ENCODE measurements at places on chromosomes 6 and 20. TPM values are rescaled to one million over a fixed set of nuclear protein-coding genes. Genes with fewer than 3 reads are reported as not detected.

Gene MROH8
- total RNA-seq, result 2.1 TPM

Gene TRIM15
- total RNA-seq, result not detected

DNA sequence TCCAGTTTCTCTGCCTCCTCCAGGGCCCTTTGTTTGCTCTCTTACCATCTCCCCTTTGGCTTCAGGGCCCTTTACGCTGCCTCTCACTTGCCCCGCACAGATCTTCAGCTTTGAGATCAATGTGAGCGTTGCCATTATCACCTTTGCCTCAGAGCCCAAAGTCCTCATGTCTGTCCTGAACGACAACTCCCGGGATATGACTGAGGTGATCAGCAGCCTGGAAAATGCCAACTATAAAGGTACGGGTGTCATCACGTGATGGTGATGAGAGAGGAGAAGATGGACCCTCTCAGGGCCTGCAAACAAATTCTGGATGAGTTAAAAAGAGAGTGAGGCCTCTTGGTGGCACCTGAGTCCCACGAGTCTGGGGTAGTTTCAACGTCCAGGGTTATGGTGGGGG is 8.3 kb downstream of the C2 start:
- no peak overlapping the region for H3K27ac ChIP-seq
- no peak for DNase-seq
- no peak overlapping the region for H3K4me3 ChIP-seq
- H3K36me3 ChIP-seq, result no peaks in the 10 kb centered on the region
- H3K4me1 ChIP-seq, result peaks cover 9% of the 10 kb centered on the region

DNA sequence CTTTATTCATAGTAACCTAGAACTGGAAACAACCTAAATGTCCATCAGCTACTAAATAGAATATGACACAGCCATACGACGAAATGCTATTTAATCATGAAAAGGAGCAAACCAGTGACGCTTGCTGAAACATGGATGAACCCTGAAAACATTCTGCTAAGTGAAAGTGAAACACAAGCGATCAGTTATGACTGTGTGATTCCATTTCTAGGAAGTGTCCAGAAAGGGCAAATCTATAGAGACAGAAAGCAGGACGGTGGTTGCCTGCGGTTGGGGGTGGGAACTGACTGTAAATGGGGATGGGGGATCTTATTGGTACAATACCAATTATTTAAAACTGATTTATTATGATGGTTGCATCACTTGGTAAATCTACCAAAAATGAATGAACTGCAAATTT is 126.8 kb downstream of the IPCEF1 start:
- peaks cover 5% of the 10 kb centered on the region for H3K4me1 ChIP-seq
- peaks cover 5% of the 10 kb centered on the region for H3K27me3 ChIP-seq
- no peak overlapping the region for H3K27ac ChIP-seq

- H3K4me3 ChIP-seq, result no peak overlapping the region
- H3K36me3 ChIP-seq, result no peaks in the 10 kb centered on the region
- peaks cover 14% of the 10 kb centered on the region for H3K4me1 ChIP-seq
Observed at GRCh38 chr20:1287787-1288569, 21.9 kb downstream of the SNPH start.

- peak overlapping the region; percentile 80 for H3K27ac ChIP-seq
- H3K36me3 ChIP-seq, result no peaks in the 10 kb centered on the region
- peaks cover 30% of the 10 kb centered on the region for H3K4me1 ChIP-seq
- H3K27me3 ChIP-seq, result peaks cover 3% of the 10 kb centered on the region
- no peak overlapping the region for H3K4me3 ChIP-seq
Observed at GRCh38 chr6:131400054-131400778, 172.8 kb upstream of the ARG1 start.

Gene SLC22A16
- total RNA-seq, result not detected

Gene PRDM1
- 8.4 TPM for total RNA-seq

DNA sequence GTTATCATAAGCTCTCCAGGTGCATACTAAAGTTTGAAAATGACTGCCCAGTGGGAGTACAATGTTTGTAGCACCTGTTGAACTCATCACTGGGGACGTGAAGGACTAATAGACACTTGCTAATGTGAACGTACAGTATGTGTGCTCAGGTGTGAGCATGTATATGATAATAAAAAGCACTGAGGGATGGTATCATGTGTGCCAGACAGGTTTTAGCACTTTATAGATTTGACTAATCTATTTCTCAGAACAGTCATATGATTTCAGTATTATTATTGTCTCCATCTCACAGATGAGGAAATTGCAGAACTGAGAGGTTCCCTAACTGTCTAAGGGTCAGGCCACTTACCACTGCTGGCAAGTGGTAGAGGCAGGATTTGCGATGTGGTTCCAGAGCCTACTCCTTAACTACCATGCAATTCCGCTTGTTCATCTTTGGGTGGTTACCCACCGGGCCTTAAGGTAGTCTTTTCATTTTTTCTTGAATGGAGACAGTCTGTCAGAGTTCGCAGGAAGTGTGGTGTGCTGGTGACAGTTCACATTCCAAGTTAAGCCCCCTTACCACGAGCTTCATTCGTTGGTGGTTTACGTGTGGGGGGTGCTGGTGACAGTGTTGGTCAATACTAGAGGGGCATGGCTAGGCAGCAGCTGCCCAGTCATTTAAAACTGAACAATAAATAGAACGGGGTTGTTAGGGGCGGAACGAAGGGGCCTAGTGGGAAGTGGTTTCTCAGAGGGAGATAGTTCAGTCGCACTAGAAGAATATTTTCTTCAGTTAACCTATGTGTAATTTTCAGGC is 46.8 kb downstream of the RREB1 start:
- no peaks in the 10 kb centered on the region for H3K27me3 ChIP-seq
- peaks cover 4% of the 10 kb centered on the region for H3K36me3 ChIP-seq
- peaks cover 95% of the 10 kb centered on the region for H3K4me1 ChIP-seq
- H3K27ac ChIP-seq, result peak overlapping the region; percentile 60
- DNase-seq, result no peak
- H3K4me3 ChIP-seq, result no peak overlapping the region

- peaks cover 12% of the 10 kb centered on the region for H3K36me3 ChIP-seq
- H3K4me3 ChIP-seq, result no peak overlapping the region
- no peak overlapping the region for H3K27ac ChIP-seq
- peaks cover 6% of the 10 kb centered on the region for H3K27me3 ChIP-seq
Observed at GRCh38 chr20:56796345-56796744, 167.2 kb downstream of the TFAP2C start.

Gene NR2E1
- total RNA-seq, result not detected

- DNase-seq, result no peak
- H3K27me3 ChIP-seq, result peaks cover 17% of the 10 kb centered on the region
- H3K4me1 ChIP-seq, result no peaks in the 10 kb centered on the region
- no peaks in the 10 kb centered on the region for H3K36me3 ChIP-seq
- no peak overlapping the region for H3K27ac ChIP-seq
Observed at GRCh38 chr20:2332711-2333110, 36.9 kb downstream of the TGM3 start.

DNA sequence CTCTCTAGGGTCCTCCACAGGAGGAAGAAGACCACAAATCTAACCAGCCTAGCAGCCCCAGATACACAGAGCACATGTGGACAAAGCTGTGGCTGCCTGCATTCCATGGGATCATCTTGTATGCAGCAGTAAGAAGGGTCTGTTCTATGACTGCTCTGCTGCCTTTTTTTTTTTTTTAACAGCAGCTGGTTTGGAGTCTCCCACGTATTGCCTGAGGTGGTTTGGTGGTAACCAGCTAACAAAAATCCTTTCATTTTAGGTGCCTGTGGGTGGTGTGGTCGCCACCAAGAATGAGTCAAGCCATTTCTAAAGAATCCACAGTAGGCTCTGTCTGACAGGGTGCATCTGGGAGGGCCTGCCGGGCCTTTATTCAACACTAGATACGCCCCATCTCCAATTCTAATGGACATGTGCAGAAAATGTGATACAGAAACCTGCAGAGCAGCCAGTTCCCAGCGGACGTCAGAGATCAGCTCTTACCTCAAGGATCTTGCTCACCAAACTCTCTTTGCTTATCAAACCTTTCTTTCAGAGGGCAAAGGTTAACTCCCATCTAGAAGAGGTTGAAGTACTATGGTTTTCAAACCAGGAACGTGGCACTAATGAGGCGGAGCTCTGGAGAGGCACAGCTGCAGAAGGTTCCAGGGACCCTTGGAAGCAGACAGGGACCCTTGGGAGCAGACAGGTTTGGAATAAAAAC is 32.0 kb downstream of the GNAS-AS1 start:
- H3K36me3 ChIP-seq, result peaks cover 21% of the 10 kb centered on the region
- H3K27me3 ChIP-seq, result peaks cover 18% of the 10 kb centered on the region
- H3K27ac ChIP-seq, result peak overlapping the region; percentile 67
- H3K4me1 ChIP-seq, result peaks cover 16% of the 10 kb centered on the region

GRCh38 chr6:100657678-100658330 is 193.1 kb upstream of the SIM1 start:
- peak; percentile 31 for DNase-seq
- H3K27me3 ChIP-seq, result no peaks in the 10 kb centered on the region
- peaks cover 4% of the 10 kb centered on the region for H3K36me3 ChIP-seq
- H3K4me1 ChIP-seq, result peaks cover 3% of the 10 kb centered on the region

- peaks cover 4% of the 10 kb centered on the region for H3K36me3 ChIP-seq
- H3K4me1 ChIP-seq, result peaks cover 85% of the 10 kb centered on the region
- DNase-seq, result no peak
- H3K27me3 ChIP-seq, result no peaks in the 10 kb centered on the region
- peak overlapping the region; percentile 86 for H3K4me3 ChIP-seq
- peak overlapping the region; percentile 66 for H3K27ac ChIP-seq
Observed at GRCh38 chr20:41047975-41048305, 19.3 kb downstream of the TOP1 start.

Gene SUMO4
- 0.42 TPM for total RNA-seq

- H3K36me3 ChIP-seq, result 0 out of 2 replicates have a peak, but pooled peaks cover 7% of the 10 kb centered on the region
- no peak for DNase-seq
- H3K4me1 ChIP-seq, result peaks cover 17% of the 10 kb centered on the region
- no peak overlapping the region for H3K4me3 ChIP-seq
- peak overlapping the region; percentile 19 for H3K27ac ChIP-seq
Observed at GRCh38 chr6:139161817-139162284, 27.0 kb downstream of the HECA start.

- peaks cover 2% of the 10 kb centered on the region for H3K27me3 ChIP-seq
- no peaks in the 10 kb centered on the region for H3K4me1 ChIP-seq
- DNase-seq, result no peak
- H3K4me3 ChIP-seq, result no peak overlapping the region
Observed at GRCh38 chr20:59645271-59645670, 40.9 kb downstream of the PHACTR3 start.

DNA sequence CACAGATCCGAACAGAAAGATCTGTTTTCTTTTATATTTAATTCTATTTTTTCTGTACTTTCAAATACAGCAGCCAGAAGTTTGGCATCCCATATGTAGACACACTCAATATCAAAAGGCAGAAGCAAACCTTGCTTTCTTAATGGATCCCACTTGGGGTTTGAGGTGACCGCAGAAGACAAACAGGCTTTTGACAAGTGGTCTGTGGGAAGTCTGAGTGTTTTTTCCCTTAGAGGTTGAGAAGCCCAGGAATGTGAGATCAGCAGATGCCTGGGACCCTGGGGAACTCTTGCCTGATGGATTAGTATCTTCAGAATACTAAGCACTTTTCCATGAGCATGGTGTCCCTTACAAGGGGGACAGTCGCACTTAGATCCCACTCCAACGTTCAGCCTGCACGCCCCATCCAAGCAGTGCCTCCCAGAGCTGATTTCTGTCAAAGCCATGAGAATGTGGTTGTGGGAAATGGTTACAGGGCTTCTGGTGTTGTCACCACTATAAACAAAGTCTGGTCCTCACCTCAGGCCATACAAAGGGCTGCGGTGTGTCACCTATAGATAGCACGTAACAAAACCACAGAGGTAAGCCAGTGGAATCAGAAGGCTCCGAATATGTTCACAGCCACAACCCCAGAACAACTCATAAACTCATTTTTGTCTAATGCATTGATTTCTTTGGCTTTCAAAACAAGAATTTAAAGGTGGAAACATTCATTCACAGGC is 12.7 kb downstream of the IL17F start:
- H3K4me1 ChIP-seq, result no peaks in the 10 kb centered on the region
- DNase-seq, result no peak
- no peak overlapping the region for H3K27ac ChIP-seq
- H3K36me3 ChIP-seq, result no peaks in the 10 kb centered on the region

DNA sequence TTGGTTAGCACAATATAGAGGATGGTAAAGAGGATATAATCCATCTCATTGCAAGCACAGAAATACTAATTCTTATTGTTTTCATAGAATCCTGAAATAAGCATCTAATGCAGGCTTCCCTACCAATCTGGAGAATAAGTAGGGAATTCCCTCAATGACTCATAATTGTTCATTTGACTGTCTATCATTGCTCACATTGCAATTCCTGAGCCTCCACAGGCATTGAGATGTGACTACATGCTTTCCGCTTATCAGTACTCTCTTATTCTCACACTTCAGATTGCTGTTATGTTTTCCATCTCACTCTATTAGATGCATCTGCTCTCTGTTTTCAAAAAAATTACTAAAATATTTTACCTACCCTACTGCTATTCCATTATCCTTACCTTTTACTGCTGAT is 216.2 kb upstream of the PRSS16 start:
- DNase-seq, result no peak
- no peak overlapping the region for H3K4me3 ChIP-seq
- peaks cover 5% of the 10 kb centered on the region for H3K27me3 ChIP-seq
- no peak overlapping the region for H3K27ac ChIP-seq
- H3K4me1 ChIP-seq, result no peaks in the 10 kb centered on the region

Gene RCAN2
- 0.28 TPM for total RNA-seq

DNA sequence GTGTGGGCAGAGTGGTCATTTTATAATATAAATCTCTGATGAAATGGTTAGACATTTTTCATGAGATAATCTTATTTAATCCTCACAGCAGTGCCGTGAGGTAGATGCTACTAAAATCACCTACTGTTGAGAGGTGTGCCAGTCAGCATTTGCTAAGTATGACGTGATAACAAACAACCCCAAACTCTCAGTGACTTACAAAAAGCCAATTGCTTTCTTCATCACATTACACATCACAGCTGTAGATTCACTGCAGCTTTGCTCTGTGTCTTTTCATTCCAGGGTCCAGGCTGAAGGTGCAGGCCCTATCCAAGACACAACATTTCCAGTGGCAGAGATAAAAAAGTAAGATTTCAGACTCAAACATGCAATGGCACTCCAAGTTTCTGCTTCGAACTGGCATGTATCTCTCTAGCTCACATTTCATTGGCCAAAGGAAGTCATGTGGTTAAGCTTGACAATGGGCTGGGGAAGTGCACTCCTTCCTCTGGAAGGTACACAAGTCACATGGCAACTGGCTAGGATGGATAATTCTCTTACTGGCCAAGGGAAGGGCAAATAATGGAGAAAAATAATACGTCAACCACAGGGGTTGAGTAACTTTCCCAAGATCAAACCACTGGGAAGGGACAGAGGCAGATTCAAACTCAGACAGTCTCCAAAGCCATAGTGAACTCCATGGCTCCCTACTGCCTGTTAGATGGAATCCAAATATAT is 69.5 kb upstream of the EPB41L1 start:
- no peak overlapping the region for H3K27ac ChIP-seq
- H3K4me1 ChIP-seq, result peaks cover 42% of the 10 kb centered on the region
- no peak for DNase-seq
- H3K36me3 ChIP-seq, result peaks cover 5% of the 10 kb centered on the region

- peak; percentile 29 for DNase-seq
- no peak overlapping the region for H3K27ac ChIP-seq
- peaks cover 6% of the 10 kb centered on the region for H3K4me1 ChIP-seq
- no peaks in the 10 kb centered on the region for H3K36me3 ChIP-seq
- no peaks in the 10 kb centered on the region for H3K27me3 ChIP-seq
- H3K4me3 ChIP-seq, result no peak overlapping the region
Observed at GRCh38 chr6:70686548-70687133, 19.0 kb downstream of the SMAP1 start.

GRCh38 chr6:13924146-13924948 is 405 bp upstream of the RNF182 start:
- H3K27ac ChIP-seq, result peak overlapping the region; percentile 78
- DNase-seq, result peak; percentile 44
- peaks cover 22% of the 10 kb centered on the region for H3K4me1 ChIP-seq
- no peaks in the 10 kb centered on the region for H3K36me3 ChIP-seq
- H3K4me3 ChIP-seq, result peak overlapping the region; percentile 87

Gene POLH
- 38.2 TPM for total RNA-seq

- no peaks in the 10 kb centered on the region for H3K36me3 ChIP-seq
- DNase-seq, result peak; percentile 19
- no peaks in the 10 kb centered on the region for H3K4me1 ChIP-seq
Observed at GRCh38 chr20:957544-957943, 41.4 kb upstream of the ANGPT4 start.
